ENCODE measurements at places on chromosomes 12 and 14.

- DNase-seq = no peak
Measured at GRCh38 chr12:3000548-3001275, 41.5 kb downstream of the TEAD4 start.

- DNase-seq = no peak
Measured at GRCh38 chr14:32078858-32079216, 1.7 kb downstream of the ARHGAP5 start.

DNA sequence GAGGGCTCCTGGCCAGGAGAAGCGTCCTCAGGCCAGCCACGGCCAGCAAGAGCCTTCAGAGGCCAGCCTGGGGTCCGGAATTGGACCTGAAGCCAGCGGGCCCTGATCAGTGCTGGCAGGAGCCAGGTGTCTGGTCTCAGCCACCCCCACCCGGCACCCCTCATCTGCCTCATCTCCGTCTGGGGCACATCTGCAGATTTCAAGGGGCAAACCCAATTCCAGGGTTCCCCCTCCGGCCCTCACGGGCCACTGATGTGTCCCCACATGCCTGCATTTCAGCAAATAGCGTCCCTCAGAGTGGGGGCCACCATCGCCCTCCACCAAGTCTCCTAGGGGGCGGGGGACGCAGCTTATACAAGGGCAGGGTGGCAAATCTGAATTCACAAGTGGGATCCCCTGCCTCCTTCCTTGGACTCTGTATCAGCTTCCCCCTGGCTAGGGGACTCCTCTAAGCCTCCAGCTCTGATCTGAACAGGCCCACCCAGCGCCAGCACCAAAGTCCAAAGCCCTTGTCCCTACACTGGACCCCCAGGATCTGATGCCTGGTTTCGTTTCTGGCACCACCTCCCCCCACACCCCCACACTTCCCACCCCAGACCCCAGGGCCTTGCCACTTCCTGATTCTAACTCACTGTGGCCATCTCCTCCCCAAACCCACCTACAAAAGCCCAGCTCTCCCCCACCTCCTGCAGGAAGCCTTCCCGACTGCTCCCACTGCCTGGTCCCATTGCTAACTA, 10.1 kb downstream of the TMEM179 start:
- no peak for DNase-seq

DNA sequence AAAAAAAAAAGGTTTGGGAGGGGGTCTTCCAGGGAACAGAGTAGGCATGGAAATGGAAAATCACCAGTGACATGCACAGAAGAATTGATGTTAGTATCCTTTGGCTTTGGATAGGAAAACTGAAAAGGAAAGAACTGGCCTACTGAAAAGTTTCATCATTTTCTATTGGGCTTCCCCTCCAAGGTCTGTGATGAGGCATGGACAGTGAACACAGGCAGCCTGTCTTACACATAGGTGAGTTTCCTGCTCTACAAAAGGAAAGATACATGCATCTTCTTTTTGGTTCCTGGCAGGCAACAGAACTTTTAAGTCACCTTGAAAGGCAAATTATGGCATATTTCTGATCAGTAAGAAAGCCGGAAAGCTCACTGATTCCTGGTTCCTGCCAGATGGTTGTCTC, 5.8 kb downstream of the BMAL2 start:
- DNase-seq = no peak

GRCh38 chr12:117603316-117604113, 242.1 kb upstream of the NOS1 start:
- no peak for DNase-seq

GRCh38 chr14:68401317-68401716, 391.6 kb downstream of the ZFP36L1 start:
- no peak for DNase-seq

DNA sequence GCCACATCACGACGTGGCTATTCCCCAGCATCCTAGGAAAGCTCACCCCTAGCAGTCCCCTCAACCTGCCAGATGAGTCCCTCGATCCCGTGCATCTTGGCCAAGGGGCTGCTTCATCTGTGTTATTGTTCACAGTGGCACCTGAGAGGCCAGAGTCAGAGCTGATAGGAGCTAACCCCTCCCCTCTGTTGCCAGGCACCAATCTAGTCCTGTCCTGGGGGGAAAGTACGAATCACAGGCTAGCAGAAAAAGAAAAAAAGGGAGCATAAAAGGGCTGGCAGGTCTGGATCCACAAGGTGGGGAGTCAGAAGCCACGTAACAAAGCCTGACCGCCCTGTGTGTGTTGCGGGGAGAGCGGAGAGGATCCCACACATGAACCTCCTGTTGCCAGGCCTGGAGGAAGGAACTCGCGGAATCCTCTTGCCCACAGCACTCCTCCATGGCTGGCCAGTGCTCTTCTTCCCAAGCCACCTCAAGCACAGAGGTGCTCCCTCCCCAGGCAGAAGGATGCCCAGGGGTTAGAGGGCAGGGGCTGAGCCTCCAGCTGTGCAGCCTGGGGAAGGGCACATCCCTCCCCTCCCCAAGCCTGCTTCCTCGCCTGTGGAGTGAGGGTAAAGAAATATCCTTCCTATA, 91.8 kb downstream of the ITPK1 start:
- DNase-seq = no peak

GRCh38 chr14:58864751-58865513, 227.2 kb downstream of the DACT1 start:
- no peak for DNase-seq

DNA sequence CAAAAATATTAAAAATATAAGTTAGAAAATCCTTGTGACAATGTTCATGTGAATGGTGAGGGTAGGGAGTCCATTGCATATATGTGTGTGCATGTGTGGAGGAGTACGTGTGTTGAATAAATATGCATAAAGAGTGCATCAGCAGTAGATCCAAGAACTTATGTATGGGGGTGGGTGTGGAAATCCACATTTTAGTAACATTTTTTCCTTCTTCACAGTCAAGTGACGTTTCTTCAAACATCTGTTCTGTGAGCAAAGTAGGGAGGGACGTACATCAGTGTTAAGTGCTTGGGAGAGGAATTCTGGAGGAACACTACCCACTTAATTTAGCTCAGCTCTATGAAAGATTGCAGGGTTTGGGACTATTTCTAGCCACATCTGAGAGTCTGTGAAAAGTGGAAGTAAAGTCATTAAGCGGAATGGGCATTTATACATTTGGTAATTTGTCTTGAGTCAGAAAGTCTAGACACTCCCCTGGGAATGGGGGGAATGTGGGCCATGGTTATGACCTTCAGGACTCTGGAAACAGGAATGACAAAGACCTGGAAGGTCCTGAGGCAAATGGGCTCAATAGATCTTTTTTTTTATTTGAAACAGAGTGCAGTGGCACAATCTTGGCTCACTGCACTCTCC, 156.4 kb upstream of the PLXNC1 start:
- DNase-seq = no peak

DNA sequence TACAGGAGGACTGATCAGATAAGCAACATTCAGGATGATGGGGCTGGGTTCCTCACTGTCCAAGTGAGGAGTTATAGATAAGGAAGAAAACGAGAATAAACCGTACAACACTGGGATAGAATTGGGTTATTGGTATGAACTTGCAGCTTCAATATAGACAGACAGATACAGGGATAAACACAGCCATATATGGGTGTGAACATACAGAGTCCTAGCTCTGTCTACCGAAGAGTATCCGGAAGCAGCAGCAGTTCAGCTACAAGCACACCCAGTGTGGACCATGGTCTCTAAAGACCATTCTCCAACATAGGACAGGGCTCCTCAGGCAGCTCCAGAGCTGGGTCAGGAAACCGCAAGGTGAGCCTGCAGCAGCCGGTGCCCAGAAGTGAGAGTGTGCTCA, 40.8 kb downstream of the CDC42BPB start:
- no peak for DNase-seq

DNA sequence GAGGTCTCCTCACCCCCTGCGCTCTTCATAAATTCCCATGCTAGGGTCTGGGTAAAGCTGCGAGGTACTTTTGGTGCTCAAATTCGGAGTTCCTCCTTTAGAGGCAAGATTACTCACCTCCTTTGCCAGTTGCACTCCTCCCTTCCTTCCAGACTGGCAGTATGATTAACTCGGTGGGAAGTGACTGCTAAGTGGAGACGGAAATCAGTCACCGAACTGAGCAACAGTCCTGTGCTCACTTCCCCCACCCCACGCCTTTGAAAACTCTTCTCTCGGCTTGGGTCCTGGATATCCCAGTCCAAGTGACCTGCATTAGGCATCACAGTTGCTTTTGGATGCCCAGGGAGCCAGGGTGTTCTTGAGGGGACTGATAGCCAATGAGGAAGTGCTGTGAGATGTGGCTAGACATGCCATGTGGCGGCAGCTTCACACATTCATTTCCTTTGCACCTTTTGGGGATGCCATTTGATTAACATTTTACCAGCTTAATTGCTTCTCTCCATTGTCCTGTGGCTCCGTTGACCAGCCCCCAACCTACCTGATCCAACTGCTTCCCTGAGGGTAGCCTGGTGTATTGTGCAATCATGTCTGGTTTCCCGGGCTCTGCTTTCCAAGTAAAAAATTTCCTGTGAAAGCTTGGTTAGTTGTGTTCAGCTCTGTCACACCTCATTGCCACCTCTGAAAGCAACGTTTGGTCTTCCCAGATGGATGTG, 840 bp downstream of the PNP start:
- peak; percentile 42 for DNase-seq

DNA sequence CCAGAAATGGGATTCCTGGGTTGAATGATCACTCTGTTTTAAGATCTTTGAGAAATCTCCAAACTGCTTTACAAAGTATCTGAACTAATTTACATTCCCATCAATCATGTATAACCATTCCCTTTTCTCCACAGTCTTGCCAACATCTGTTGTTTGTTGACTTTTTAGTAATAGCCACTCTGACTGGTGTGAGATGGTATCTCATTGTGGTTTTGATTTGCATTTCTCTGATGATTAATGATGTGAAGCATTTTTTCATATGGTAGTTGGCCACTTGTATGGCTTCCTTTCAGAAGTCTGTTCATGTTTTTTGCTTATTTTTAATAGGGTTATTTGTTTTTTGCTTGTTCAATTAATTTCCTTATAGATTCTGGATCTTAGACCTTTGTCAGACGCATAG, 211.8 kb upstream of the AVPR1A start:
- no peak for DNase-seq

- no peak for DNase-seq
Measured at GRCh38 chr12:82698708-82699564, 12.2 kb downstream of the TMTC2 start.

- DNase-seq = no peak
Measured at GRCh38 chr14:98334186-98334585, 937.8 kb downstream of the BCL11B start.

- no peak for DNase-seq
Measured at GRCh38 chr14:42095155-42095554, 488.5 kb downstream of the LRFN5 start.

- no peak for DNase-seq
Measured at GRCh38 chr12:41514907-41515306, 326.8 kb downstream of the PDZRN4 start.

DNA sequence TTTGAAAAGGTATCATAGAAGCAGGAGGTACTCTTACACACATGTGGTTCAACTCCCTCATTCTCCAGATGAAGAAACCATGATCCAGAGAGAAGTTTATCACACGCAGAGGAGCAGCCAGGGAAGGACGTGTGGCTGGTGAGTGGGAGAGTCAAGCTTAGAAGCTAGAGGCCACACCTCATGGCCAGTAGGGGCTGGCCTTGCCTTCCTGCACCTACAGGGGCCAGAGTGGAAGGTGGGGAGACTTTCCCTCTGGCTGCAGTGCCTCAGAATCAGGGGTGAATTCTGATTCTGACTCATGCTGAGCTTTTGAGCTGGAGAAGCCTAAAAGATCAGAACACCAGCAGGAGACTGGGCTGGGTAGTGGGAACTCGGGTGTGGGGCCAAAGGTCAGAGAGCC, 1067.9 kb downstream of the BCL11B start:
- DNase-seq = no peak

- no peak for DNase-seq
Measured at GRCh38 chr12:94977766-94978468, 25.6 kb downstream of the NDUFA12 start.

DNA sequence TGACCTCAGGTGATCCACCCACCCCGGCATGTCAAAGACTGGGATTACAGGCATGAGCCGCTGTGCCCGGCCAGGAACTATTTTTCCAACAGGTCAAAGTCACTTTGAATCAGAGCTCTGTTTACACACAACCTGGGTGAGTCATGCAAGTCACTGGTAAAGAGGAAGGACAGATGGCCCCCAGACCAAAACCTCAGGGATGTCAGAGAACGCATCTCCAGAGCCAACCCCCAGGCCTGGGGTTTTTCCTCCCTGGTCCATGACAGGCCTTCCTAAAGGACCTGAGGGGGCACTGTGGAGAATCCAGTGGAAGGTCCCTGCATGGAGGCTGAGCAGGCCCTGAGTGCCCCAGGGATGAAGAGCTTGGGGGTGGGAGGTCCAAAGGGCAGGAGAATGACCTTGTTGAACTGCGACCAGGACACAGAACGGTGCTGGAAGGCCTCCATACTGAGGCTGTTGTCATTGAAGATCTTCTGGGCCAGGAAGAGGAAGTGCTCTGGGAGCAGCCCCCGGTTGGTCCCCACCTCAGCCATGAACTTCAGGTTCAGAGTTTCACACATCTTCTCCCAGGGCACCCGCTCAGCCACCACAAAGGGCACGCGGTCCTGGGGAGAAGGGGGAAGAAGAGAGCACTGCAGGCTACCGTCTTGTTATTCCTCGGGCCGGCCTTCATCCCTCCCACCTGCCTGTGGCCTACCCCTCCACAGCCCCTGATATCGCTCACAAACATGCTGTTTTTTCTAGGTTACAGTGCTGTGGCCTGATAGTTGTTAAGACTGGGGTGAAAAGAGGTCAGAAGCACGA, 9.1 kb downstream of the STAT6 start:
- DNase-seq = no peak

- DNase-seq = no peak
Measured at GRCh38 chr12:76927170-76927784, 48.5 kb upstream of the CSRP2 start.

- DNase-seq = no peak
Measured at GRCh38 chr14:86221000-86221399, 691.1 kb downstream of the FLRT2 start.

DNA sequence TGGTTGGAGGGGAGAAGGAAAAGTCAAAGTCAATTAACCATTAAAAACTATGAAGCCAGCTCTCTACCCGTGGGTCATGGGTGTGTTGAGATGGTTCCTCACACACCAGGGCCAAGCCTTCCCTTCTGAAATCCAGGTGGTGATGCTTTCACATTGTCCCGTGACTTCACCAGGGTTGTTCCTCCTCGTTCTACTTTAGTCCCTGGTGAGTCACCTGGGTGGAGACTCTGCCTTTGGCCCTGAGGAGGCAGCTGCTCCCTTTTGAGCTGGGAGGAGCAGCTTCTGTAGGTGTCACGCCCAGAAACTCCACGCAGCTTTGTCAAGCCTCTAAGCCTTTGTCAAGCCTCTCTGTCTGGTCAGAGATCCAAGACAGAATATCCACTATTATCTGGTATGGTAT, 348.3 kb downstream of the BMP4 start:
- no peak for DNase-seq

DNA sequence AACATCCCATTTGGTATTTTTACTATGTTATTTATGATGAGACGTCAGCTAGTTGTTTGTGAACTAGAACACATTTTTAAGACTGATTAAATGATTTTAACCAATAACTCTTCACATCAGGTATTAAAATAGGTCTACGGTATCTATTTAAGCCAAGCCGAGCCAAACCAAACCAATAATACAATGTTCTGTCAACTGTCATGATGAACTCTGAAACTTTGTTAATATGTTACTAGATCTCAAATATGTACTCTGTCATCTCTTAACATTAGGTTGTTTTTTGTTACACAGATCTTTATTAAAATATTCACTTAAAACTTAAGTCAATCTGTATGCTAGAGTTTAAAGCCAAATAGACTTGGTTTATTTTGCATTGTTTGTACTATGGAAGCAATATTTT, 1.0 kb downstream of the ART4 start:
- no peak for DNase-seq

GRCh38 chr12:56206452-56207166, 15.1 kb downstream of the RNF41 start:
- DNase-seq = peak; percentile 14

Data from effector memory CD8-positive, alpha-beta T cell (primary cell).